ENCODE measurements at places on chromosomes 4 and X. TPM values are rescaled to one million over a fixed set of nuclear protein-coding genes. Genes with fewer than 3 reads are reported as not detected.

Gene FRYL
- total RNA-seq, result 35.1 TPM

Gene HTRA3
- total RNA-seq, result 124 TPM

Gene TNIP2
- total RNA-seq, result 45.8 TPM

Gene TSPAN7
- total RNA-seq, result 134 TPM

Gene ANKRD50
- 11.7 TPM for total RNA-seq

Gene SNCA
- 8.5 TPM for total RNA-seq

Gene LUZP4
- not detected for total RNA-seq

Gene FAT4
- 15.2 TPM for total RNA-seq

Gene MAGEC3
- total RNA-seq, result not detected

Gene IGSF1
- 9.5 TPM for total RNA-seq

Gene SH3RF1
- 12.4 TPM for total RNA-seq

Gene EVC
- 14.1 TPM for total RNA-seq

Gene UCP1
- 0.28 TPM for total RNA-seq

Gene TRIM61
- total RNA-seq, result 0.79 TPM

Gene EGF
- total RNA-seq, result 7.4 TPM

Gene DKK2
- 4.1 TPM for total RNA-seq

Gene UBE2A
- total RNA-seq, result 31.9 TPM

Gene ZFP42
- 0.26 TPM for total RNA-seq

Gene NWD2
- 0.07 TPM for total RNA-seq
